Cardiac fibroblast (primary cell): ENCODE measurements at places on chromosomes 3 and 15.
A peak's percentile ranks its signal among the peaks of the same experiment; 100 is the strongest.

GRCh38 chr15:88678755-88679154 lies 39.9 kb downstream of the ISG20 start:
- DNase-seq, result no peak

GRCh38 chr15:100341239-100341749 lies 481 bp downstream of the ADAMTS17 start:
- DNase-seq, result no peak

GRCh38 chr3:58214484-58215316 lies 3.9 kb upstream of the DNASE1L3 start:
- DNase-seq, result peak; percentile 70

GRCh38 chr15:92492551-92493115 lies 99.0 kb downstream of the ST8SIA2 start:
- DNase-seq, result no peak

DNA sequence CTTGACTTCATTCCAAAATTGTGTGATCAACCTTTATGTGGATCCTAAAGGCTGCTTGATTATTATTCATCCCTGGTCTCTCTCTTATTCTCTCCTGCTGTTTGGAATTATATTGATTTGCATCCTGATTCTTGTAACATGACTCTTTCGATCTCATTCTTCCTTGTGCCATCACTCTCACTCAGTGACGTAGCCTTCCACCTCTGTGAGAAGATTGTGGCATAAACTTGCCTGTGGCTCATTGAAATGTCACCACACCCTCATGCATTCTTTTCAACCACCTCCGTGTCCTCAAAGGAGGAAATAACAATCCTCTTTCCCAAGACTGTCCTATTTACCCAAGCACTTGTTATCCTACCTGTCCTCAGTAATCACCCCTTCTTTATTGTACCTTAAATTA lies 41.3 kb upstream of the GCNT3 start:
- peak; percentile 35 for DNase-seq

DNA sequence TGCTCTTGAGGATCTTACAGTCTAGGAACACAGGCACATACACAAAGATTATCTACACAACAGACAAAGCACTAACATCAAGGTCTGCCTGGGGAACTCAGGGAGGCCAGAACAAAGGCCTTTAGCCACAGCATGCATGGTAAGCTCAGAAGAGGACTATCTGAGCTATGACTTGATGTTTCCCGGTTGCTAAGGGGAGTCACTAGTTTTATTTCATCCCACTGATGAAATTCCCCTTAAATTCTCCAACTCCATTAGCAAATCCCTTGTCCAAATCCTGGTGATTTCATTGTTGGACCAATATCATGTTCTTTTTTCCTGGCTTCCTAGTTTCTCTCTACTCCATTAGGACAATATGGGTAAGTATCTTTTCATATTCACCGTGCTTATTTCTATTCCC lies 23.3 kb downstream of the FBN1 start:
- DNase-seq, result peak; percentile 51

DNA sequence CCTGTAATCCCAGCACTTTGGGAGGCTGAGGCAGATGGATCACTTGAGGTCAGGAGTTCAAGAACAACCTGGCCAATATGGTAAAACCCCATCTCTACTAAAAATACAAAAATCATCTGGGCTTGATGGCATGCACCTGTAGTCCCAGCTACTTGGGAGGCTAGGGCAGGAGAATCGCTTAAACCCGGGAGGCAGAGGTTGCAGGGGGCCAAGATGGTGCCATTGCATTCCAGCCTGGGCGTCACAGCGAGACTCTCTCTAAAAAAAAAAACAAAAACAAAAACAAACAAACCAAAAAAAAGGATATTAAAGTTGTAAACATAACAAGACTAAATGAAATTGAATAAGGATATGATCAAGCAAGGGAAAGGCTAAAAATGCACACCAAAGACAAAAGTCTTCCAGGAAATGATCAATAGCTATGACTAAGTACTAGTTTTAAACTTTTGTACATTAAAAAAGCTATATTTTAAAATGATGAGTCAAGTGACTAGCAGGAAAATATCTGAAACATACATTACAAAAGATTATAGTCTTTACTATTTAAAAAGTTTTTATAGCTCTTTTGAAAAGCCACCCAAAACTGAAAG lies 28.6 kb downstream of the KLHL6 start:
- DNase-seq, result no peak

- no peak for DNase-seq
Measured at GRCh38 chr3:147793841-147794240, 384.7 kb downstream of the ZIC1 start.

- peak; percentile 64 for DNase-seq
Measured at GRCh38 chr3:104437131-104437750, 929.5 kb upstream of the ALCAM start.

DNA sequence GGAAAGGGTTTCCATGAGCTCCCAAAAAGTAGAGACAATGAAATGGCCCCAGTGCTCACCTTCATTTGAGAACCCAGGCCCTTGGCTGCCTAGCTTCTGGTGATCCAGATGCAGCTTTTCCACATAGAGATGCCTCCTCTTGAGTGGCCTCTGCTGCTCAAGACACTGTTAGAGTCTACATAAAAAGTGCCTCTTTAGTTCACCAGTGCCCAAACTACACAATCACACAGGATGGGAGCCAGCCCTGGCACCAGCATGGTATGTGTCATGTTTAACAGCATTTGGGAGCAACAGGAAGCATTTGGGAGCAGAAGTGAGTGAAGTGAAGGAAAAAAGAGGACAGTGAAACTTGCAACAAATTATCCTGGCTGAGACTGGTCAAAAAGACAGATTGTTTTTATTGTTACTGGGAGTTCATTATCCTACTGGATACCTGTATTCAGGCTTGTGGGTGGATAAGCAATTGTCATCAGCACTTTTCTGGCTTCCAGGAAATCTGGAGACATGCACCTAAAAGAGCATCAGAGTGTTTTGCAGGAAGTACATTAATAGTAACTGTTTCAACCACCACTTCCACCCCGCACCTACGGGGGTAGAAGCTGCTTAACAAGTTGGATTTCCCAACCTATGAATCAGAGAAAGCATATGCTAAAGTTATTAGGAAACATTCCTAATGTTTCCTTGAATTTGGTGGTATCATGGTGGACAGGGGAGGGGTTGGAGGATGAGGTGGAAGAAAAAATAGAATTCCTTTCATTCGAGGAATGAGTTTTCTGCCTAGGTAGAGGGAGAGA lies 416.2 kb downstream of the IGSF11 start:
- DNase-seq, result no peak

DNA sequence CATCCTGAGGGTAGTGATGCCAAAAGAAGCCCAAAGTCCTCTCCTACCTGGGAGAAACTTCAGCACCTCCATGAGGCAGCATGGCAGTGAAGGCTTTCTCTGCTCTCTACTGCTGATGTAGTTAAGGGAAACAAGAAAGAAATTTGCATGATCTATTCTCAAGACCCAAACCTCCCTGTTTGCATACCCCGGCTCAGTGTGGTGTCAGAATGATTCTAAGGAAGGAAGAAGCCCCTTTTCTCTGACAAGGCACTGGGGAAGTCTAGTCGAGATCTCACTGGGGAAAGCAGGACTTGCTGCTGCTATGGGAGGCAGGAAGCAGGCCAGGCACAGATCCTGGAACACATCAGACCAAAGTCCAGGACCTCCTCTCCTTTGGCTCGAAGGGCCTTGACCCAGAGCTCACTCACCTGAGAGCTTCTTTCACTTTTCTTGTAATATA lies 89.4 kb upstream of the ICE2 start:
- DNase-seq, result no peak

GRCh38 chr3:55402886-55403609 lies 84.1 kb downstream of the WNT5A start:
- DNase-seq, result peak; percentile 57

DNA sequence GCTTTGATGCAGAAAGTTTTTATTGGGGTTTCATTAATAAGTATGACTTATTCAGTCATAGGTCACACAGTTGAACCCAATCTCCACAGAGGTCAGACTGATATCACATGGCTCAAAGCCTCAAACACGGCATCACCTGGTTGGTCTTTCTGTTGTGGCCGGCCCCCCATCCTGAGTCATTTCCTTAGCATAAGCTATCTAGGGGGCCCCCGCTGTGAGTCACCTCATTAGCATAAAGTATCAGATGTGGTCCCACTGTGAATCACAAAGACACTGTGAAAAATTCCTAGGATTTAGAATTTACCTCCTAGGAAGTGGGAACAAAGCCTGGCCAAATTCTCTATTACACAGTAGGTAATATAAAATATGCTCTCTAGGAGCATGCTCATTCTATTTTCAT lies 502.2 kb downstream of the PYDC2 start:
- DNase-seq, result peak; percentile 8

DNA sequence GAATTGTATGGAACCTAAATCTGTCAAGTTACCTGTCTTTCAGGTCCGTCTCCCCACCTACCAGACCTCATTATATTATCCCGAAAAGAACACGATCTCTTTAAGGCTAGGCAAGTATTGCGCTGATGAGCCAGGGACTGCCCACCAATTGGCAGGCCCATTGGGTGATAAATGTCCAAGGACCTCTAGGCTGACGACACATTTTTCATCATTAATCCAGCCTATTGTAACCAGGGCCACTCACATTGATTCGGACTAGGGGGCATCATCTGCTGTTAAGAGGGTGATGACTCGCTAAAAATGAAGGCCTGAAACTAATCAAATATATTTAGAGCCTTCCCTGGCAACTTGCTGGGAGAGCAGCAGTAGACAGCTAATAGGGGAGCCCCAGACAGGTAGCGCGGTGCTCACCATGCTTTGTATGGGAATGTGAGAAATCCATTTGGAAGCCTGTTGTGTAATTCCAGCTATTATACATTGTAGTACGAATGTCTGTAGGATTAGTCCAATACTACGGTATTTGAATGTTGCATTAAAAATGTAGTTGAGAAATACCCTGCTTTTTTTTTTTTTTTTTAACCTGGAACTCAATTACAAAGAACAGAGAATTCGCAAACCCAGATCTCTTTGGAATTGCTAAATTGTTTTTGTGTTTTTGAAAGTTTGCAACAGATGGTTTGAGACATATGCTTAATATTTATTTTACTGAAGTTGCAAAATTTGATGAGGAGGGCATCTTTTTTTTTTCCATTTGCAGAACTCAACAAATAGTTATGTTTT lies 156.1 kb downstream of the ROBO2 start:
- no peak for DNase-seq

DNA sequence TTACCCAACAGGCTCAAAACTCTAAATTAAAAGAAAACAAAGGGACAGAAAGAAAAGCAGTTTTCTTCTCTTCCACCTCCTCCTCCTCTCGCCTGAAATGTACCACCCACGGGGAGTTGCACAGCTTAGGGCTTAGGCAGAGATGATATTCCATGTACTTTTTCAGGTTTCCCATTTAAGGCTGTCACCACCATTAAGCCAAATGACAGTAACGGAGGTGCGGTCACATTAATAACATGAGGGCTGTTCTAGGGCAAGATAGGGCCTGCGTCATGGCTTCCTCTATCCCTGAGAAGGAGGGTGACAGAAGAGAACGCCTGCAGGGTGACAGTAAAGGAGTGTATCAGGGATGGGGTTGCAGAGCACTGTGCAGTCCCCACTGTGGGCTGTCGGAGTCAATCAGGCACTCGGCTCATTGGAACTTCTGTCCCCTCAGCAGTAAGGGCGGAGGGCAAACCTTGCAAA lies 51.7 kb upstream of the TJP1 start:
- no peak for DNase-seq

DNA sequence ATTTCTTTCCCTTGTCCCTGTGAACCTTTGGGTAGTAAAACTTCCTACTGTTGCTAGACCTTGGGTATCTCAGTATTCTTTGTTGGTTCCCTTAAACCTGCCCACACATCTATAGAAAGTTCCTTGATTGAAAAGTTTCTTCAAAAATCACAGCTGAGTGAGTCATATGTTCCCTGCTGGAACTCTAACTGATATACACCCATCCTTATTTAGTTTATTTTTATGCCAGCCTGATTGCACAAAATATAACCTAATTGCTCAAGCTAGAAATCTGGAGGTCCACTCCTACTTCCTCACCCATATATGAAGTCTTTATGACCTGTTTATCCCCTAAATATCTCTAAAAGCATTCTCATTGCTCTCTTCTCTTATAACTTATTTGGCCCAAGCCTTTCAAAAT lies 13.7 kb upstream of the GJD2 start:
- DNase-seq, result no peak

- DNase-seq, result peak; percentile 89
Measured at GRCh38 chr3:187139126-187139894, at the start of gene RPL39L. Gene RPL39L (minus strand): TSS chr3:187139496. CDS start chr3:187121300, 18,196 bp downstream.

GRCh38 chr3:140010391-140010790 lies 75.4 kb downstream of the CLSTN2 start:
- DNase-seq, result no peak

GRCh38 chr15:44495562-44495961 lies 41.4 kb upstream of the EIF3J start:
- no peak for DNase-seq

DNA sequence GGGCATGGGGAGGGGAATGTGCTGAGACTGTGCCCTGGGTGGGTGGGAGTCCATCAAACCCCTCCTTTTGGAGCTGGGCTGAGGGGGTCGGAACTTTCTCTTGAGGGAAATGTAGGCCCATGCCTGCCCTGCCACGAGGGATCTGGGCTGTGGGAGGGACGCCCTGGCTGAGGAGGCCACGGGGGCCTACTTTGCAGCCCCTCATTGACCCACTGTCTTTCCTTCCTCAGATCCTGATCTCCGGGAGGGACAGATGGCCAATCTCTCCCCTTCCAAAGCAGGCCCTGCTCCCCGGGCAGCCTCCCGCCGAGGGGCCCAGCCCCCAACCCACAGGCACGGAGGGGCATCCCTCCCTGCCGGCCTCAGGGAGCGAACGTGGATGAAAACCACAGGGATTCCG lies 25.3 kb downstream of the LOXL1 start:
- no peak for DNase-seq

DNA sequence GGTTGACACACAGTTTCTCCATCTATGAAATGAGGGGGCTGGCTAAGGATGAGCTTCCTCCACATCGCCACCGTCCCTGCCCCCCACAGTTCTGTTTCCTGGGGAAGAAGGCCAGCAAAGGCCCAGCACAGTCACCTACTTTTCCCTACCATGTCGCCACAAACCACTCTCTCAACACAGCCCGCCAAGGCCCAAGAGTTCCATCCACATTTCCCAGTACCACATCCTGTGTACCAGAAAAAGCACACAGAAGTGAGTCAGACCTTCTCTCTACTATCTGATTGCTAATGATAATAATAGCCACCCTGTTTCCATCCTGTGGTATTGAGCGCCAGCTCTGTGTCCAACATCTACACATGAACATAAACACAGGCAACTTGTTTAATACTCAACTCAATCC lies 30.3 kb upstream of the C15orf39 start:
- peak; percentile 82 for DNase-seq

DNA sequence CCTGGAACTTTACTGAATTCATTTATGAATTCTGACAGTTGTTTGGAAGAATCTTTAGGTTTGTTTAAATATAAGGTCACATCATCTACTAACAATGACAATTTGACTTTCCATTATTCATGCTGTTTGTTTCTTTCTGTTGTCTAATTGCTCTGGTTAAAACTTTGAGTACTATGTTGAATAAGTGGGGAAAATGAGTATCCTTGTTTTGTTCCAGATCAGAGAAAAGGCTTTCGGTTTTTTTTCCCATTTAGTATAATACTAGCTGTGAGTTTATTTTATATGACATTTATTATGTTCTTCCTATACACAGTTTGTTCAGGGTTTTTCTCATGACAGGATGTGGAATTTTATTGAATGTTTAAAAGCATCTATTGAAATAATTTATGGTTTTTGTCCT lies 11.3 kb upstream of the TUBGCP5 start:
- no peak for DNase-seq
